ENCODE measurements at places on chromosomes 5 and 9. TPM values are rescaled to one million over a fixed set of nuclear protein-coding genes. Genes with fewer than 3 reads are reported as not detected.
A peak's percentile ranks its signal among the peaks of the same experiment; 100 is the strongest.

- H3K27ac ChIP-seq: no peak overlapping the region
- no peaks in the 10 kb centered on the region for H3K4me1 ChIP-seq
- peaks cover 2% of the 10 kb centered on the region for H3K36me3 ChIP-seq
Observed at GRCh38 chr5:35031276-35031675, 16.5 kb downstream of the AGXT2 start.

GRCh38 chr5:52748590-52748989 lies 39.1 kb upstream of the ITGA1 start:
- H3K27me3 ChIP-seq: no peaks in the 10 kb centered on the region
- H3K4me3 ChIP-seq: no peak overlapping the region
- no peak overlapping the region for H3K27ac ChIP-seq

DNA sequence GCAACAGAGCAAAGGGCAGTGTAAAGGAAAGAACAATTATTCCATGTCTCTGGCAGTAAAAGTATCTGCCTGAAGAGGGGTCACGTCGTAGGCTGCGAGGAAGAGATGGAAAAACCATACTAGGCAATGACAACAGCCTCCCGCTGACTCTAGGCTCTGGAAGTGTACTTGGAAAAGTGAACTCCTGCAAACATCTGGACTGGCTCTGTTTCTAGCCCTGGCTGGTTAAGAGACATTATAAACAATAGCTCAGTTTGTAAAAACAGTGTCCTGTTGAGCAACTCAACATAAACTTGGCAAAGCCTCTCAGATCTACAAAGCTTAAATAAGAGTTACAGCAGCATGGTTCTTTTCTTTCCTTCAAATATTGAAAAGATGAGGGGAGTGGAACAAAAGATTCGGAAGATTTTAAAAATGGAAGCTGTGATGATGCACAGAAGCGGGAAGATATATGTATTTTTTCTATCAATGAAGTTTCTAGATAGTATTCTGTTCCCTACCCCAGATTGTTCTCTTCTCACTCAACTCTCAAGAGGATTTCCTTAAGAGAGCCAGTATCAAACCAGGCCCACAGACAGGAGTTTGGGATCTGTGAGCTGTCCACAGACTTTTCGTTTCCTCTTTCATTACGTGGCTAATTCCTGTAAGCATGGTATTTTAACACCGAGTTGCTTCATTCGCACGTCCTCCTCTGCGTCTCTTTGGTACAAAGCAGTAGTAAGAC lies 79.4 kb downstream of the SPTLC1 start:
- H3K36me3 ChIP-seq: peaks cover 4% of the 10 kb centered on the region
- no peaks in the 10 kb centered on the region for H3K27me3 ChIP-seq
- peaks cover 2% of the 10 kb centered on the region for H3K4me1 ChIP-seq
- H3K4me3 ChIP-seq: no peak overlapping the region

DNA sequence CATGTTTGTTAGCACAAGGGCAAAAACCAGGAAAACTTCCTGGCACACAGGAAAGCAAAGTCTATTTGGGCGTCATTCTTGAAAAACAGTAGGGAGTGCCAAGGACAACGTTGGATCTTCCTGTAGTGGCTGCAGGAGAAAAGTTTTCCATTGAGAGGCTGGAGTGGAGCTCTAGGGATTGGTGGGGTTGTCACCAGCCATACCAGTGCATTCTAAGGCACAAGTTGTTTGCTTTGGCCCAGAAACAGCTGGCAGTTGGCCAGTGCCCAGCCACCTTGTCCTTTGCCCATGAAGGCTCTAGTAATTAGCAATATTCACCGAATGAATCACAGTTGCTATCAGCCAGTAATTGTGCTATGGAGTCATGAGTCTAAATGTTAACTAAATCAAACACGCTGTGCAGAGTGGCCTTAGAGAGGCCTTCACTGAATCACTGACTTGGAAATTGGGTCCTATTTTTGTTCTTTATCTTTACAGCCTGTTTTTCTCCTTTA lies 26.4 kb downstream of the TNFSF15 start:
- no peak overlapping the region for H3K27ac ChIP-seq
- H3K27me3 ChIP-seq: no peaks in the 10 kb centered on the region
- peaks cover 18% of the 10 kb centered on the region for H3K4me1 ChIP-seq
- H3K36me3 ChIP-seq: peaks cover 2% of the 10 kb centered on the region
- H3K4me3 ChIP-seq: no peak overlapping the region

GRCh38 chr9:136093995-136094881 lies 851 bp downstream of the NACC2 start:
- no peak for DNase-seq
- peak overlapping the region; percentile 88 for H3K4me3 ChIP-seq
- H3K36me3 ChIP-seq: no peaks in the 10 kb centered on the region
- H3K27me3 ChIP-seq: peaks cover 8% of the 10 kb centered on the region
- peaks cover 30% of the 10 kb centered on the region for H3K4me1 ChIP-seq

Gene CDC20B
- not detected for total RNA-seq
